ENCODE measurements at places on chromosomes 6 and 20. TPM values are rescaled to one million over a fixed set of nuclear protein-coding genes. Genes with fewer than 3 reads are reported as not detected.

DNA sequence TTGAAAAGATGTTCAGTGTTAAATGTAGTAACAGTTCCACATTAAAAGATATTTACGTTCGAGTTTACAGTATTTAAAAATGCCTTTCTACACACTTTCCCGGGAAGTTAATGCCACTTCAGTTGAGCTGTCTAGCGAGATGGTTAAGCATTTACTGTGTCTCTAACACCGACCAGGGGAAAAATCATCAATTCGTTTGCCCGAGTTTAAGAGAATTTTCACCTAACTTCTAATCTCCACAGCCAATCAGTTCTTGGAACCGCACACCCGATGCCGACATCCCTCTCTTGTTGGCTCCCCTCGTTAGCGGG is 58.2 kb downstream of the FAM217A start:
- no peak for DNase-seq

PTCHD4 gene
- 0.03 TPM for polyA plus RNA-seq

GRCh38 chr6:28254121-28254519 is 2.1 kb upstream of the ZKSCAN4 start:
- DNase-seq, result no peak

PNPLA1 gene
- polyA plus RNA-seq, result 0.13 TPM

VPS16 gene
- polyA plus RNA-seq, result 33.2 TPM

- no peak for DNase-seq
Measured at GRCh38 chr20:63955827-63956663, at the start of gene UCKL1. Gene UCKL1 (minus strand): TSS chr20:63956416. CDS start chr20:63956372, 44 bp downstream.

- no peak for DNase-seq
Measured at GRCh38 chr20:40010483-40010882, 678.6 kb downstream of the MAFB start.

- DNase-seq, result no peak
Measured at GRCh38 chr20:23143098-23143497, 57.0 kb upstream of the CD93 start.

GRCh38 chr6:127854009-127854408 is 46.8 kb downstream of the THEMIS start:
- no peak for DNase-seq

DNA sequence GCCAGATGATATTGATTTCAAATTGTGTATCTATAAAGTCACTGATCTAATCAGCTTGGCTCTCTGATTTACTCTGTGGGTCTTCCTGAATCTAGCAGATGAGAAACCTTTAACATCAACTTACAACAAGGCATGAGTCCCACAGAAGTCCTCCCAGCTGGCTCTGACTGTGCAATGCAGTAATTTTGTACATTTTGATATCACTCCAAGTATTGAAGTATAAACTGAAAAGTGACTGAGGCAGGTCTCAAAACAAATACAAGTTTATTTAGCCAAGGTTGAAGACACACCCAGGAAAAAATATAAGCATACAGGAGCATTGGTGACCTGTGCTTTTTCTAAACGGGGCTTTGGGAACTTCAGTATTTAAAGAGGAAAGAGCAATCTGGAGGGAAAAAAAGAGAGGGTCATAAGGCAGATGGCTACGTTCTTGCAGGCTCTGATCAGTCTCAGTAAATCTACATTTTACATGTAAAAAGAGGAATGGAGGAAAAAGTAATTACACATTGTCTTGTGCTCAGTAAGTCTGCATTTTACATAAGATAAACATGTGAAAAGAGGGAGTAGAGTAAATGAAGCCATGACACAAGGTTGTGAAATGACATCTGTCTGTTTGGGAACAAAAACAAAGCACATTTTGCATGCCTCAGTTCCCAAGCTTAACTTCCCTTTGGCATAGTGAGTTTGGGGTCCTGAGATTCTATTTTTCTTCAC is 59.5 kb downstream of the CRYBG1 start:
- DNase-seq, result no peak

- DNase-seq, result no peak
Measured at GRCh38 chr6:138526822-138527235, 27.5 kb upstream of the NHSL1 start.

RPP40 gene
- 10.4 TPM for polyA plus RNA-seq

- no peak for DNase-seq
Measured at GRCh38 chr6:66103954-66104353, 396.9 kb upstream of the EYS start.

SLC52A3 gene
- 2.8 TPM for polyA plus RNA-seq

GLP1R gene
- 0.05 TPM for polyA plus RNA-seq
